Spleen (tissue), 13 donors: ENCODE measurements at places on chromosomes 3 and 15. TPM values are rescaled to one million over a fixed set of nuclear protein-coding genes. Genes with fewer than 3 reads are reported as not detected.

DNA sequence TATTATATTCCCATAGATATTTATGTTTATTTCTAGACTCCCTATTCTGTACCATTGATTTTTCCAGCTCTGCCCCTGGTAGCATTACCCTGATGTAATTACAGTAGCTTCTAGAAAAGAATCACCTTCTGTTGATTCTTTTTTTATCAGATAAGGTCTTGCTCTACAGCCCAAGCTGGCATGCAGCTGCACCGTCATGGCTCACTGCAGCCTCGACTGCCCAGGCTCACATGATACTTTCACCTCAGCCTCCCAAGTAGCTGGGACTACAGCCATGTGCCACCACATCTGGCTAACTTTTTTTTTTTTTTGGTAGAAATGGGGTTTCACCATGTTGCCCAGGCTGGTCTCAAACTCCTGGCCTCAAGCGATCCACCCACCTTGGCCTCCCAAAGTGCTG, 41.8 kb downstream of the SLC24A1 start:
- no peak overlapping the region for H3K27ac ChIP-seq
- peaks cover 34% of the 10 kb centered on the region for H3K36me3 ChIP-seq
- DNase-seq: no peak

Gene MAGEL2
- polyA plus RNA-seq: 0.04 TPM

Gene CFAP20DC
- 0.29 TPM for polyA plus RNA-seq

Gene SERPINI2
- polyA plus RNA-seq: 0.15 TPM

- no peak overlapping the region for H3K4me3 ChIP-seq
- peaks cover 42% of the 10 kb centered on the region for H3K36me3 ChIP-seq
- H3K4me1 ChIP-seq: no peaks in the 10 kb centered on the region
- no peak overlapping the region for H3K27ac ChIP-seq
- DNase-seq: no peak
Observed at GRCh38 chr15:34861214-34861613, 65.9 kb upstream of the ACTC1 start.
